Activated CD4-positive, alpha-beta T cell treated with anti-CD3 and anti-CD28 coated beads for 1 hour (primary cell): ENCODE measurements at places on chromosomes 2 and 18.
A peak's percentile ranks its signal among the peaks of the same experiment; 100 is the strongest.

GRCh38 chr2:176851200-176851888 lies 361.2 kb upstream of the HNRNPA3 start:
- DNase-seq, result no peak

DNA sequence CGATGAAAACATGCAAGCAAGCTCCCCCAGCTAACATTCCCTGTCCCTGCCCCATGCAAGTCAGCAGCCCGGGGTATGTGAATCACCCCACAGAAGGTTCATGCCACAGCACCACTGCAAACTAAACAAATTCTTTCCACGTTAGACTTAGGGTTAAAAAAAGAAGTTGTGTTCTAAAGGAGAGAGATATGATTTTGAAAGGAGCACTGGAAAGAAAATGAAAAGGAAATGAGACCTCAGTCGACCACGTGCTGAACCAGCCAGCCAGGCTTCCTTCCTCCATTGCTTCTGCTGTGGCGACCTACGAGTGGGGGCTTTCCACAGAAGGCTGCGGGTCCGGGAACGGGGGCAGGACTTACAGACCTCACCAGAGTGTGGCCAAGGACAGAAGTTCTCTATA lies 52.0 kb downstream of the ARL4C start:
- DNase-seq, result peak; percentile 40

DNA sequence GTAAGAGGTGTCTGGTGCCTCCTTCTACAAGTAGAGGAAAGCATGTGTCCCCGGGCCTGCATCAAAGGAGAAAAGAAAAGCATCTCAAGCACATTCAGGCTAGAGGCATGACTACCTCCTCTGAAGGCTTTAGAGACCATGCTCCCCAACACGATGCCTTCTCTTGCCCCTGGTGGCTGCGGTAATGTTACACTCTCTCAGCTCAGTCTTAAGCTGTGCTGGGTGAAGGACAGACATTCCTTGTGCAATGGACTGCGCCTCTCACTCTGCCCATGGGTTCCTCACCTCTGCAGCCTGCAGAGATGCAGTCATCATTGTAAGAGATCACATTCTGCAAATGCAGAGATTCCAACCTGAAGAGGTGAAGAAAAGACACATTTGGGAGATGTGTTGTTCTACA lies 148.2 kb upstream of the HNRNPA3 start:
- DNase-seq, result no peak

DNA sequence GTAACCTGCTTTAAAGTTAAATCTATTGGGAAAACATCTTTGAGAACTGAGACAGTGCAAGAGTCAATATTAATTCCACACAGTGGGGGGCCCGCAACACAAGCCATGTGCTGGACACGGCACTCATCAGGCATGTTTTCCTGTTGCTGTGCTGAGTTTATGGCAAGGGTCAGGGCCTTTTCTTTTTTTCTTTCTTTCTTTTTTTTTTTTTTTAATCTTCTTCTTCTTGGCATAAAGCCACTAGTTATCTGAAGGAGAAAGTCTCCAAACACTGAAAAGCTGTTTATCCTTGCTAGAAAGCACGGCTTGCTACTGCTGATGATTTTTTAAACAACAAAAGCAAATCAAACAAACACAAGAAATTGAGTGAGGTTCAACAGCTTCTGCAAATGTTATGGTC lies 252.1 kb downstream of the ZNF521 start:
- DNase-seq, result no peak
